ENCODE measurements at places on chromosomes 7 and 10. TPM values are rescaled to one million over a fixed set of nuclear protein-coding genes. Genes with fewer than 3 reads are reported as not detected.

DNA sequence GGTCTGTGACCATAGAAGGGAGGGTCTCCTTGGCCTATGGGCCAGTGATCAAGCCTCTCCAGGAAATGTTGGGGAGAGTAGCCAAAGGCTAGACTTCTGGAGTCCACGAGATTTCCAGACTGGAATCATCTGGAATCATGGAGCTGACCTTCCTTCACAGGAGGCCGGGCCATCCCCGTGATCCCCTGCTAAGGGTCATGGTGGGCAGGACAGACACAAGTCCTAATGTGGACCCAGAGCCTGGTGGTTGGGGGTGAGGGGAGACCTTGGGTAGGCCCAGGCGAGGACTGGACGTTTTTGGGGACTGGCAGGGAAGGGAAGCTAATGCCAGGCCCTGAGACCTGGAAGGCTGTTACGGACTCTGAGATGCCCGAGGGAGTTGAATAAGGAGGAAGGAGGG is 9.8 kb upstream of the GRID1 start:
- no peak for DNase-seq

- peak; percentile 67 for DNase-seq
Measured at GRCh38 chr10:22230158-22230833, 12.5 kb upstream of the EBLN1 start.

DNA sequence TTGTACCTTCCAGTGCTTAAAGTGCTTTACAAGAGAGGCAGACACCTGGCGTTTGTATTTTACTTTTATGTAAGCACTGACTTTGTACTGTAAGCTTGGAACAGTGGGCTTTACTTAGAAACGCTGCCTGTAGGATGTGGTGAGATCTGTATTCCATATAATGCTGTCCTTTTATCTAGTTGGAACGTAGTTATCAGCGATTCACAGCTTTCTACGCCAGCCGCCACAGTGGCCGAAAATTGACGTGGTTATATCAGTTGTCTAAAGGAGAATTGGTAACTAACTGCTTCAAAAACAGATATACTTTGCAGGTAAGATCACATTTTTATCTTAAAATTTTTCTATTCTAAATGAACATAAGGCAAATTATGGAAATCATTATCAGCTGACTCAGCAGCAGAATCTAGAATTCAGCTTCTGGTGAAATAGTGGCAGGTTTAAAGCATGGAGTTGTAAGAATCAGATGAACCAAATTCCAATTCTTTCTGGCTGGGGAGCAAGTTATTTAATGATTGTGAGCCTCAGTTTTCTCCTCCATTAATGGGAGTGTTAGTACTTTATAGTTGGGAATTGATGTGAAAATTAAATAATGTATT is 91.5 kb downstream of the CUL1 start:
- DNase-seq = no peak

GRCh38 chr10:12489357-12489756 is 140.0 kb downstream of the CAMK1D start:
- no peak for DNase-seq

Gene IL2RA
- 0.36 TPM for polyA plus RNA-seq

DNA sequence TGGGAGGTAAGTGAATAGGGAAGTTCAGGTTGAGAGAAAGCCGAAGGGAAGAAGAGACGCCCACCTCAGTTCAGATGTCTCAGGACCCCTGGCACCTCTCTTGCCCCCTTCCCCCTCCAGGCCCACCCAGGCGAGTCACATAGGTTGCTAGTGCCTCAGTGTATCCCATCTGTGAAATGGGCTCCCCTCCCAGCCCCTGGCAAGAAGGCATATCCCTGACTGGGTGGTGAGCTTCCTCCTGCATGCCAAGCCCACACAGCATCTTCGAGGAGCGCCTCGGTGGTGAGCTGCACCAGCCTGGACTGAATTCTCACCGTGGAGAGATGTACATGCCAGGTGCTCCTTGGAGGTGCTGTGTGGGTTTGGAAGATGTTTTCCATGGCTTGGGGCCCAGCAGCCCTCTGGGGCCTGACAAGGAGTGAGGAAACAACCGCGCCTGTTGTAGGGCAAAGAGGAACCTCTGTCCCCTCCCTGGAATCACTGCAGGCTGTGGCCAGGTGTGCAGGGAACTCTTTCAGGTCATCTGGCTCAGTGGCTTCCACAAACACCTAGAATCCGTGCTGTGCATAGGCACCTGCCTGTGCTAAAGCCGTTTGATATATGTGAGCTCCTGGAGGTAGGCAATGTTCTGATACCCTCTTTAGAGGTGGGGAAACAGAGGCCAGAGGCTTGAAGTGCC is 45.1 kb downstream of the UNC5B start:
- DNase-seq = no peak

DNA sequence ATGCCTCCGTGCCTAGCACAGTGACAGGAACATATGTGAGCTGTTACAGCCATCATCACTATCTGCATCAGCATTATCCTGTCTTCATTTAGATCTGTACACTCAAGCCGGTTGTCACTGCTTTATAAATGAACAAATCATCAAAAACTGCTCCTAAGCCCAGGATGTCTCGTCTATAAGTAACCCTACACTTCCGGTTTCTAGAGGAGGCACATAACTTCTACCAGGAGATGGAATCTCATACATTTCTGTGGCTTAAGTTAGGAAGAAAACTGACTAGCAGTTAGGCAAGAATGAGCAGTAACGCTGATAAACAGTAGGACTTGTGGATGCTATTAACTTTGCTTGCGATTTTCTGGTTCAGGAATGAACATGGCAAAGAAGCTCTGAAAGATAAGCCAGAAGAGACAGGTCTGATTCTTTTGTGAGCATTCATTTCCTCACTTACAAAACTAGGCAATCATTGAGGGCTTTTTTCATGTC is 1199.2 kb downstream of the SORCS3 start:
- DNase-seq = no peak

GRCh38 chr7:134434701-134435100 is 24.2 kb downstream of the AKR1B1 start:
- DNase-seq = no peak

Gene TMEM229A
- polyA plus RNA-seq = 1.2 TPM

GRCh38 chr7:76304888-76305375 is 2.5 kb downstream of the HSPB1 start:
- no peak for DNase-seq

DNA sequence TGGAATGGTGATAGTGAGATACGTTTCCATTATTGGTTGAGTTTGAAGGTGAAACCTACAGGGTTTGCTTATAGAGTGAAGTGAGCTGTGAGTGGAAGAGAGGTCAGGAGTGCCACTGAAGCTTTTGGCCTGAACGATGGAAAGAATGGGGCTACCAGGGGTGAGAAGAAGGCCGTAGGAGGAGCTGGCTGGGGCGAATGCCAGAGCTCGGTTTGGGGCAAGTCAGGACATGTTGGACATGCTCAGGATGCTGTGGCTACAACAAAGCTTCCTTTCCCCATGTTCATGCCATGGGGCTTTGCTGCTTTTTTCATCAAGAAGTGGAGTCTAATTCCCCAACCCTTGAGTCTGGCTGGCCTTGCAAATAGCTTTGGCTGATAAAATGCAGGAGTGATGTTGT is 253.7 kb downstream of the GLRX3 start:
- DNase-seq = no peak

DNA sequence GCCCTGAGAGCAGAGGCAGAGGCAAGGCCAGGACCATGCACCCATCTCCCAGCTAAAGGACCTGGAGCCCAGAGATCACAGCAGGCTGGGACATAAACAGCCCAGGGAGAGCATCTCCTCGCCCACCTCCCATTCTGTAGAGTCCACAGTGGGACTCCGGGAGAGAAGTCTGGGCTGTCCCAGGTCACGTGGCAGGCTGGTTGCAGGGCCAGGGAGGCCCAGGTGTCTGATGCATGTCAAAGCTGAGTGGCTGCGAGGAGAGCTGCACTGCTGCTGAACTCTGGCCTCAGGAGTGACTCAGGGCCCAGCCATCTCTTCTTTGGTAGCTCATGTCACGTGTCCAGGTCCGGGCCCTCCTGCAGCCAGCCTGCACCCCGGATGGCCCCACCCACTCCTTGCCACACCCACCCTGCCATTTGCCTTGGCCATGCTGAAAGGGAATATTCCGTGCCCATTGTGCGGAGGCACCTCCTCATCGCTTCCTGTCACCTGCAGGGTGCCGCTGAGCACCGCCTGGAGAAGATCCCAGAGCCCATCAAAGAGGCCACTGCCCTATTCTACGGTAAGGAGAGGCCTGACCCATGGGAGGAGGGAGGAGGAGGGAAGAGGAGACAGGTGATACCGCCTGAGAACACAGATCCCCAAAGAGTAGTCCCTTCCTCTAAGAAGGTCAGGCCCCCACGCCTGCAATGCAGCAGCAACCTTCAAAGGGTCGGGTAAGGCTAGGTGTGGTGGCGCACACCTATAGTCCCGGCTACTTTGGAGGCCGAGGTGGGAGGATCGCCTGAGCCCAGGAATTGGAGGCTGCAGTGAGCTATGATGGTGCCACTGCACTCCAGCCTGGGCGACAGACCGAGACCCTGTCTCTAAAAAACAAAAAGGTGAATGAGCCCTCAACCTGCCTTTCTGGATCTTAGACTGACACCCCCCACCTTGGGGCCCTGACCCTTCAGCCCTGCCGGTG is 12.6 kb upstream of the SH2B2 start:
- no peak for DNase-seq

GRCh38 chr7:20783700-20784387 is 2.8 kb downstream of the SP8 start:
- peak; percentile 80 for DNase-seq

DNA sequence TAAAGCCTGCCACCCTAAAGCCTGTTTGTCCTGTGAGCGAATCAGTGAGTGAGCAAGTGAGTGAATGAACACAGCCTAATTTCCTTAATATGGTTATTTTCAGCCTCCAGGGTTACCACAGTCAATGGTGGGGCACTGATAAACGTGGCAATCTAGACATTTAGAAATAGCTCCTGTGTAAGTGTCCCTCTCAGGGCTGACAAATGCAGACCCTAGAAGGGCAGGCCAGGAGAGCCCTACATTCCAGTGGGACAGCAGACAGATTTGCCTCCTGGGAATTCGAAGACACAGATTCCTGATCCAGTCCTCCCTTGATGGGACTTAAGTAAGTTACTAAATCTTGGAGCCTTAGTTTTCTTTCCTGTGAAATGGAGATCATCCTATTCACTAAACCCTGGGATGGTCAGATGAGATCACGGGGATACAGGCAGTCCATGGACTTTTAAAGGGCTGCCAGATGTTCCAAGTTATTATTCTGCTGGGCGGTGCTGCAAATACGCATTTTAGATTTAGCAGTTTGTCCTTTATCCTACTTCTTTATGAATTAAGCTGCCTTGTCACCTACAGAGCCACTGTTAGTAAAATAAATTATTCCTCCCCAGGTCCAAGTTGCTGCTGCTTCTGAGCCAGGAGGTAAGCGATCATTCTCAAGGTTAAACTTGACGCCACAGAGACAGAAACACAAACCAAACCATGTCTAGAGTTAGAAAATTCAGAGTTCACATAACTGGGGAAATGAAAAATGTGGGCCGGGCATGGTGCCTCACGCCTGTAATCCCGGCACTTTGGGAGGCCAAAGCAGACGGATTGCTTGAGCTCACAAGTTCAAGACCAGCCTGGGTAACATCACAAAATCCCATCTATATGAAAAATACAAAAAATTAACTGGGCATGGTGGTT is 54.8 kb upstream of the TM9SF3 start:
- DNase-seq = no peak

Gene ADRB1
- polyA plus RNA-seq = 3.6 TPM

Gene SORBS1
- polyA plus RNA-seq = 33.8 TPM

DNA sequence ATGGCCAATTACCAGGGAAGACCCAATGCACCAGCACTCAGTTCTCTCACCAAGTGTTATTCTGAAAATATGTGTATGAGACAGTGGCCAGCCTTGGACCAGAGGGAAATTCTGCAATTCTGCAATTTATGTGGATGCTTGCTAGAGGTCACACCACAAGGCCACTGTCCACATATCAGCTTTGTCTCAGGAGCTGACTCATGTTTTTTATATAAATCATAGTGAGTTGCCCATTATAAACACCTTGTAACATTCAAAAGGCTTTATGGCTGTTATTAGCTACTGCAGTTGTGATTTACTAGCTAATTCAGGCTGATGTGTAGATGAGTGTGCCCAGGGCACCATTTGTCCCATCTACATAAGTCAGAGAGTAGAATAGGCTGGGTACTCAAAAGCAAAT is 649.0 kb downstream of the LRMDA start:
- no peak for DNase-seq

GRCh38 chr10:97736403-97736901 is 476 bp upstream of the ZFYVE27 start:
- DNase-seq = no peak

GRCh38 chr7:78924581-78924980 is 528.9 kb downstream of the MAGI2 start:
- DNase-seq = no peak

DNA sequence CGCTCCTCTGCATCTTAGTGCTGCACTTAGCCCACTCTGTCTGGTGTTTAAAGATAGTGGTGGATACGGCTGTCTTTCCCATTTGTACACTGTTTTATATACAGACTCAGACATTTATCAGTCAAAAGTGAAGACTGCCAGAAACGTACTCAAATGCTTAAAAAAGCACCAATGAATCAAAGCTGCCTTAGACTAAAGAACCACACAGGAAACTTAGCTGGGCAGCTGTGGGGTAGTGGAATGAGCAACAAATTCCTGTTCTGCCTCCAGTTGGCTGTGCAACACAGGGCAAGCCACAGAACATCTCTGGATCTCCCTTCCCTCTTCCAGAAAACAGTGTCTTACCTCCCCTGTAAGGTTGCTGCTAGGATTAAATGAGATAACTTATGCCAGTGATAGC is 76.0 kb downstream of the ATXN7L1 start:
- no peak for DNase-seq

Gene MPP7
- 14.2 TPM for polyA plus RNA-seq

Gene BLNK
- 17.9 TPM for polyA plus RNA-seq

DNA sequence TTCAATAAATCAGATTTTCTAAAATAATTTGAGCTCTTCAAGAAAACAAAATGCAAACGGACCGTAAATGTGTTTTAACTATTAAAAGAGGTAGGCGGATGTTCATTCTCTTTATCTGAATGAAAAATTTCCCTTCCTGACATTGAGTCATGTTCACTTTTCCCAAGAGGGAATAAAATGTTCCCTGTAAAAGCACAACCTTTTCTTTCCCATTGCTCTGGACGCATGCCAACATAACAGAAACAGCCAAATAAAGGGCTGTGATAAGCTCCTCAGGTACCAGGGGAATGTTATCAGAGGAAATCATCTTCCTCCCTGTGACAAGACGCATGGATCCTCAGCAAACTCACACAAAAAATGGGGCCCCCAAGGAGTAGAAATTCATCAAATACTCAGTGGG is 251.8 kb downstream of the MTERF1 start:
- DNase-seq = no peak

DNA sequence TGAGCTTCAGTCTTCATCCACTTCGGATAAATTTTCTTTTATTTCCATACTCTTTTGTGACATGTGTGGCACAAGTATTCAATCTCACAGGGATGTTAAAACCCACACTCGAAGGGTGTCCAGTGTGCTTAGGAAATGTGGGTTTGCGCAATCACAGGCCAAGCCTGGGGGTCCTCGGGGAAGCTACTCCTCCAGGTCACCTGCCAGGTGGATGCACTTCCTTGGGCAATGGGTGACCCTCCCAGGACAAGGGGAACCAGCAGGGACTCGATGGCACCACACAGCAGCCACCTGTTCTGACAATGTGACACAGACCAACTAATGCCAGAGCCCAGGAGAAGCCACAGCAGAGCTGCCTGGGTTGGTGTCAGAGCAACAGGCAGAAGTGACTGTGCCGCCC is 39.0 kb downstream of the PARP12 start:
- no peak for DNase-seq
